MG63 (cell line): ENCODE measurements at places on chromosomes 6 and 20.

DNA sequence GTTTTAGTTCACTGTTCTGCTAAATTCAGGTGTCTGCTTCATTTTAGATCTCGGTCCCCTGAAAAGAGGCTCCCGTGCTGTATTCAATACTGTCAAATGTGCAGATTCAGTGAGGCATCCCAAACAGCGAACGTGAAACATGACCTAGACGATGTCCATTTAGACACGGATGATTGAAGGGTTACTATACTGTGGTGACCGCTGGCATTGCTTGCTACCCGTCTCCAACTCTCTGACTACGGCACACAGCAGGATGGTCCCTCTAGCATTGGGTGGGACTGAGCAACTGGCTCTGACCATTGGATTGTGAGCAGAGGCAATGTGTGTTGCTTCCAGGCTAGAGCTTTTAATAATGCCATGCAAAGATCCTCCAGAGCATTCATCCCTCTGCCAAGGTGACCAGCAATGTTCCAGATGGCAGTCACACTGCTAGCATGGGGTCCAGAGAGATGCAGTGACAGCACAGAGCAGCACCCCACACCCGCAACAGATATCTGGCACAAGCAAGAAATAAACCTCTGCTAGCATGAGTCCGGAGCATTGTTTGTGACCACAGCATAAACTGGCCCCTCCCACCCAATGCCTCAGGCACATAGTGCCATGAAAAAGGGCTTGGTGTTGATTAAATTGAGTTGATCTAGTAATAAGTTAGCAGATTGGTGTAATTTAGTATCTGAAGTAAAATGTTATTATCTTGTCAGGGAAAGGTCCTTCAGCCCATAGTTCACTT, 9.0 kb downstream of the METTL24 start:
- no peak for DNase-seq

DNA sequence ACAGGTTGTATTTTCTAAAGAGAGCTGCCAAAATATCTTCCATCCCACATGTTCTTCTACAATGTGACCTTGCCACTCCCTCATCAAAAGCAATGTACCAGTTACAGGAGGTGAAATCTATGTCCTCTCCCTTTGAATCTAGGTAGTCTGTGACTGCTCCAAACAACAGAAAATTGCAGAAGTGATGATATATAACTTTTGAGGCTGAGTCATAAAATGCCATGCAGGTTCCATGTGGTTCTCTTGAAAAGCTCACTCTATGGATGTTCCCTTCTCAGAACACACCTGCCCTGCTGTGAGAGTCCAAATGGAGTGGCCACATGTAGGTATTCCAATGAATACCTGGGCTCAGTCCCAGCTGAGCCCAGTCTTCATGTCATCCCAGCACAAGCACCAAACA, 16.9 kb upstream of the PHIP start:
- no peak for DNase-seq

- DNase-seq = no peak
These were observed 1207.2 kb upstream of the CITED2 start for GRCh38 chr6:140581601-140582000.

- DNase-seq = peak; percentile 59
These were observed 92.5 kb upstream of the NXT1 start for GRCh38 chr20:23257848-23258746.
